ENCODE measurements at places on chromosomes 3 and 15. TPM values are rescaled to one million over a fixed set of nuclear protein-coding genes. Genes with fewer than 3 reads are reported as not detected.

Gene CCPG1
- 13.8 TPM for total RNA-seq

Gene GPR62
- not detected for total RNA-seq

DNA sequence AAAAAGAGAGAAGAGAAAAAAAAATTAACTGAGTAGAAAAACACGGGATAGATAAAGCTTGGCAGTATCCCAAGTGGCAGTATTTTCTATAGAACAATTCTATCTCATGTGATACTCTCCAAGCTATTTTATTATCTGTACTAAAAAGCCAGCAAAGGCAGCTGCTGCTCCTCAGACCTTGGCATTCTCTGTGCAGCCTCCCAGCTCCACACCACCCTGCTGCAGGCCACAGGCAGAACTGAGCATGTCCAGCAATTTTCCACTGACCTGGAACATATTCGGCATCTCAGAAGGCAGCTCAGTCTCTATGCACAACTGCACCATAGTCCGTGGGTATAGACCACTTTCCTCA is 1161.4 kb downstream of the IGSF11 start:
- DNase-seq, result no peak

Gene GP5
- total RNA-seq, result not detected

Gene C15orf40
- total RNA-seq, result 7.9 TPM

Gene NIT2
- total RNA-seq, result 123 TPM

GRCh38 chr3:126924458-126924857 is 58.5 kb upstream of the PLXNA1 start:
- no peak for DNase-seq

GRCh38 chr15:92053753-92054316 is 200.3 kb downstream of the SLCO3A1 start:
- no peak for DNase-seq

DNA sequence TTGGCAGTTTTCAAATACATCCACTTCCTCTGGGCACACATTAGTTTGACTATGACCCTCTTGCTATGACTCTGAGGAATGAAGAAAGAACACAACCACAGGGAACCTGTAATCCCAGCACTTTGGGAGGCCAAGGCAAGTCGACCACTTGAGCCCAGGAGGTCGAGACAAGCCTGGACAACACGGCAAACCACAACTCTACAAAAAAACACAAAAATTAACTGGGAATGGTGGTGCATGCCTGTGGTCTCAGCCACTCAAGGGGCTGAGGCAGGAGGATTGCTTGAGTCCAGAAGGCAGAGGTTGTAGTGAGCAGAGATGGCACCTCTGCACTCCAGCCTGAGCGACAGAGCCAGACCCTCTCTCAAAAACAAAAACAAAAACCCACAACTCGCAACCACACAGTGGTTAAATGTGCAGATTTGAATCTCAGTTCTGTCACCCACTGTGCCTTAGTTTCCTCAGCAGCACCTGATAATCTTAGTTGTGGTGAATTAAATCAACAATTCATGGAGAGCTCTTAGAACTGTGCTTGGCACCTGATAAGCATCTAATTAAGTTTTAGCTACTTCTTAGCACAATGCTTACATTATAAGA is 65.7 kb downstream of the MYLK start:
- DNase-seq, result no peak

Gene GLDN
- 0.30 TPM for total RNA-seq

Data from MG63 (cell line).